ENCODE measurements at places on chromosomes 13 and 19.

GRCh38 chr19:14479975-14480699 lies 5.0 kb upstream of the PTGER1 start:
- DNase-seq, result peak; percentile 87

DNA sequence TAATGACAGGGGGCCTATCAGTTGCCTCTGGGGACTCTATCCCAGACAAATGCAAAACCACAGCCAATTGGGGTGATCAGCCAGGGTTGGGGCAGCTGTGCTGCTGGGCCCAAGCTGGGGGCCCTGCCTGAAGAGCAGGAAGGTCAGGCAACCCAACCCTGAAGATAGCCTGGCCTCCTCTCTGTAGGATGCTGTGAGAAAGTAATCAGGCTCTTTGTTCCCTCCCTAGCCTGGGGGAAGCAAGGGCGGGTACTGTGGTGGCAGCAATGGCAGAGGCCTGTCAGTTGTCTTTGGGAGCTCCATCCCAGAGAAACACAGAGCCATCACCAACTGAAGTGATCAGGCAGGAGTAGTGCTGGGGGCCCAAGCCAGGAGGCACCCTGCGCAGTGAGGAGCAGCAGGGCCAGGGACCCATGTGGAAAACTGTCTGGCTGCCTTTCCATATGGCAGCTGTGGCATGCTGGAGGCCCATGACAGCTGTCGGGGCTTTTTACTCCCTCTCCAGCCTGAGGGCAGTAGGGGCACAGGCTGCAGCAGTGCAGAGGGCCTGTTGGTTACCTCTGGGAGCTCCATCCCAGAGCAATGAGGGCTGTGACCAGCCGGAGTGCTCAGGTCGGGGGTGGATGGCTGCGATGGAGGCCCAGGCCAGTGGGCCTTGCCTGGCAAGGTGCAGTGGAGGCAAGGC lies 73.6 kb upstream of the ATP12A start:
- DNase-seq, result no peak

DNA sequence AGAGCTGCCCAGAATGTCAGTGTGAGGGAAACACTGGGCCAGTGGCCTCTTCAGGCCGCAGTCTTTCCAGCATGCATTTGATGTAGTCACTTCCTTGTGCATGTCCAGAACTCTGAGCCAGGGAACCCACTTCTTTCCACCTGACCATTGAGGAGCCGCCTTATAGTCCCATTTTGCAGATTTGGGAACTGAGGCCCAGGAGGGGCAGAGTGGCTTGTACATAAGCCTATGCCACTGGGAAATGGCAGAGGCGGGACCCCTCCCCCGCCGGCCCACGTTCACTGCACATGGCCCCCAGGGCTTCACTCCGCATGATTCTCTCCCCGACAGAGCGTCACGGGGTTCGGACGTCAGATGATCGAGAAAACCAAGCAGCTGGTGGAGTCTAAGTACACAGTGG lies 5.6 kb upstream of the SPIB start:
- no peak for DNase-seq

DNA sequence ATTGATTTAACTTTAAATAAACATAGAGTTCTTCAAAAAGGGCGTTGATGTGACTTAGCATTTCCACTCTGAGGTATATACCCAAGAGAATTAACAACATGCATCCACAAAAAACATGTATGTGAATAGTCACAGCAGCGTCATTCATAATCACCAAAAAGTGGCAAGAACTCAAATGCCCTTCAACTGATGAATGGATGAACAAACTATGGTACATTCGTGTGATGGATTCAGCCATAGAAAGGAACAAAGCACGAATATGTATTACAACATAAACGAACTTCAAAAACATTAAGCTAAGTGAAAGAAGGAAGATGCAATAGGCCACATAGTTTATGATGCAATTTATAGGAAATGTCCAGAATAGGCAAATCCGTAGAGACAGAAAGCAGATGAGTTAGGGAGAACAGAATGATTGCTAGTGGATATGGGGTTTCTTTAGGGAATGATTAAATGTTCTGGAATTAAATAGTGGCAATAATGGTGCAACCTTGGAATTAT lies 72.3 kb upstream of the UQCRFS1 start:
- no peak for DNase-seq

- peak; percentile 71 for DNase-seq
Measured at GRCh38 chr19:21569494-21569865, 64.1 kb downstream of the ZNF429 start.

DNA sequence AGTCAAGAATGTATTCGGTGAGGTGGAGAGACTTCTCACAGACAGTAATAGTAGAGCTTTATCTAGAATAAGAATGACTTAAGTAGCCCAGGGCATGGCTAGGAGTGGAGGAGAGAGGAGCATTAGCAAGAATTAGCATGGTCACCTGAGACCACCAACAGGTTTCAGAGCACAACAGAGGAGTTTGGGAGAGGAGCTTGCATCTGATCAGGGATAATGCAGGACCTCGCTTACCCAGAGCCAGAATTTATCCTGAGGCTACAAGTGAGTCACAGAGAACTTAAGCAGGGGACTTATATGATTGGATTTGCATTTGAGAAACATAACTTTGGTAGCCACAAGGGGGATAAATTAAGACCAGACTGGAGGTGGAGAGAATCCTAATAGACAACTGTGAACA lies 102.1 kb upstream of the FNDC3A start:
- no peak for DNase-seq

DNA sequence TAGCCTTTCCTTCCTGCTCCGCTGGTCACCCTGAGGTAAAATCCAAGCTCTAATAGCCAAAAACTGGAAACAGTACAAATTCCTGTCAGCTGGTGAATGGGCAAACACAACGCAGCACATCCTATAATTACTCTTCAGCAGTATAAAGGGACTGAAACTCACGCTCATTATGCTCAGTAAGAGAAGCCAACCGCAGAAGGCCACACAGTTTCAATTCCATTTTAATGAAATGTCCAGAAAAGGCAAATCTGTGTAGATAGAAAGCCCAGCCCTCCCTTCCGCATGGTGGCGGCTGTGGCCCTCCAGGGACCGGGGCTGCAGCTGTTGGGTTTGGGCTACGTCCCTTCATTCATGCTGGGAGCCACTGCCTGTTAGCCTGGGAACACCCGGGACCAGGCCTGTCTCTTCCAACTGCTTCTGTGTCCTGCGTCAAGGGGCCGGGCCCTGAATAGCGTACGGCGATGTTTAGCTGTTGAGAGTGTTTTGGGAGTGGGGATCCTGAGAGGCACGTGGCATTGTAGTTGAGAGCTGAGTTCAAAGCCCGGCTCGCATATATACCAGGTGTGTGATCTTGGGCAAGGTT lies 23.5 kb downstream of the NKPD1 start:
- no peak for DNase-seq

DNA sequence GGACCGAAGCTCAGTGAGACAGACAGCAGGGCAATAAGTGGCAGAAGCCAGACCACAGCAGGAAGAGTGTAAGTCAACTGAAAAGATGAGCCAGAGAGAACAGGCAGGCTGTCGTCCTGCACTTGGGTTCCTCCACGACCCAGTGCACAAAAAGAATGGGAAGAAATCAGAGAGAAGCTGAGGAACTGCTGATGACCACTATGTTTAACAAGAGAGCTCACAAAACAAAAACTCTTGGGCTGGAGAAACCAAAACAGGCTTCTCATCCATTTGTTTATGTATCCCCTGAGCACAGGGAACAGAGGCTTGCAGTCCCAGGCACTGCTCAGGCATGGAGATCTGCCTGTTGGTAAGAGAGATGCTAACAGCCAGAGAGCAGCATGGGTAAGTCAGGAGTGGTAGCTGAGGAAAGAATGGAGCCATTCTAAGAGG lies 14.0 kb downstream of the AKAP8L start:
- DNase-seq, result no peak

GRCh38 chr19:52221831-52222375 lies 32.1 kb downstream of the PPP2R1A start:
- DNase-seq, result no peak

DNA sequence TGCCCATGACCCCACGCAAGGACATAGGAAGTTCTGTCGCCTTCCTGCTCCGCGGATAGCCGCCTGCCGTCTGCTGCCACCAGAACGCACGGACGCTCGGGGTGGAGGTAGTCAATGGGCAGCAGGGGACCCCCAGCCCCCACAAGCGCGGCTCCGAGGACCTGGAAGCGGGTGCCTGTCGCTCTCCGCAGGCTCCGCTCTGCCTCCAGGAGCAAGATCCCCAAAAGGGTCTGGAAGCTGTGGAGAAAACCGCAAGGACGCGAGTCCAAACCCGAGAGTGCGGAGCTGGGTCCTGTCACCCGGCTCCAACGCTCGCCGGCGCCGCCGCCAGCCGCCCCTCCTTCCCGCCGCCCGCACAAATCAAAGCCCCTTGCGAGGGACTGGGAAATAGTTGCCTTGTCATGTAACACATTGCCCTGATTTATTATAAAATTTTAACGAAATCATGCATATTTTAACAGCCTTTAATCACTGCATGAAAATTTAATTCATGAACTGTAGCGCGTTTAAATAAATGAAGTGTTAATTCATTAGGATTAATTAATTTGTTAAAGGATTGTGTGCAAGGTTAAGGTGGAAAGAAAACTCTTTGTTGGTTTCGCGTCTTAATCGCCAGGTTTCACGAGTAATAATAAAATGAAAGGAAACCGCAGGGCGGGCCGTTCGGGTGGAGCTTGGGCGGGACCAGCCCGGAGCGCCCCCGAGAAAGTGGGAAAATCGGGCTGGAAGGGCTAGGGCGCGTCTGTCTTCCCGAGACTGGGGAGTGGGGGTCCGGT lies 5.5 kb upstream of the POU4F1 start:
- no peak for DNase-seq

- DNase-seq, result no peak
Measured at GRCh38 chr19:46841458-46842083, 9.1 kb downstream of the AP2S1 start.

- no peak for DNase-seq
Measured at GRCh38 chr13:29676535-29676934, 81.0 kb upstream of the SLC7A1 start.

GRCh38 chr19:45558399-45558878 lies 26.2 kb downstream of the OPA3 start:
- peak; percentile 74 for DNase-seq

- no peak for DNase-seq
Measured at GRCh38 chr13:27147530-27148170, 24.0 kb downstream of the USP12 start.

DNA sequence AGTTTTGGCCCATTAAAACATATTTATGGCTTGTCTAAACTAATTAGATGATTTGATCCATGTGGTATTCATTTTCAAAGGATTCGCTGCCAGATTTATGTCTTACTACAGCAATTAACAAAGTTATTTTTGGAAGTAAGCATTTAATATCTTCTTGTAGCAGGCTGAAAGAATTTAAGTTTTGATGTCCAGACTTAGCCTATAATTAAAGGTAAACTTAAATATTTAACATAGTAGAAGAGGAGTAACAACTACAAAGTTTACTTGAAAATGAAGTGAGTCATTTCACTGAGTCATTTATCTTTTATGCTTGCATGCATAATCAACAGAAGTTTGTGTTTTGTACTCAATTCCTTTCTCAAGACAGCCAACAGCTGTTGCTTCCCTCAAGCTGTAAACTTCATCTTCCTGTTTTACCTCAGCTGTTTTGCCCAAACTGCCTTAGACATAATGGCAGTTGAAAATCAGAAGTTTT lies 58.1 kb downstream of the EDNRB start:
- DNase-seq, result no peak

DNA sequence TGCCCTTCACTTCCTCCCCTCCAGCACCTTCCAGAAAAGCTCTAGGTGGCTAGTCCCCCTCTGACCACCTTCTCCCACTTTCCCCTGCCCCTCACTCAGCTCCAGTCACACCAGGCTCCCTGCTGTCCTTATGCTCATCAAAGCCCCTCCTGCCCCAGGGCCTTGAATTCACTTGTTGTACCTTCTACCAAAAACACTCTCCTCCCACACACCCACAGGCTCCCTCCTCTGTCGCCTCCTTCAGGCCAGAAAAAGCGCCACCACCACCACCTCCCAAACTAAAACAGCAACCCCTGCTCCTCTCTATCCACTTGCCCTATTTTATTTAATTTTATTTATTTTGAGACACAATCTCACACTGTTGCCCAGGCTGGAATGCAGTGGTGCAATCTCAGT lies 4.8 kb upstream of the CEACAM16 start:
- DNase-seq, result peak; percentile 56

GRCh38 chr13:95118541-95119324 lies 182.5 kb downstream of the ABCC4 start:
- DNase-seq, result no peak

- no peak for DNase-seq
Measured at GRCh38 chr13:32636711-32637110, 50.5 kb downstream of the PDS5B start.

GRCh38 chr13:97951376-97951775 lies 2.1 kb upstream of the IPO5 start:
- no peak for DNase-seq

- DNase-seq, result no peak
Measured at GRCh38 chr13:23579896-23580683, 9.9 kb downstream of the TNFRSF19 start.

GRCh38 chr19:33194886-33195644 lies 935 bp downstream of the LRP3 start:
- DNase-seq, result no peak

DNA sequence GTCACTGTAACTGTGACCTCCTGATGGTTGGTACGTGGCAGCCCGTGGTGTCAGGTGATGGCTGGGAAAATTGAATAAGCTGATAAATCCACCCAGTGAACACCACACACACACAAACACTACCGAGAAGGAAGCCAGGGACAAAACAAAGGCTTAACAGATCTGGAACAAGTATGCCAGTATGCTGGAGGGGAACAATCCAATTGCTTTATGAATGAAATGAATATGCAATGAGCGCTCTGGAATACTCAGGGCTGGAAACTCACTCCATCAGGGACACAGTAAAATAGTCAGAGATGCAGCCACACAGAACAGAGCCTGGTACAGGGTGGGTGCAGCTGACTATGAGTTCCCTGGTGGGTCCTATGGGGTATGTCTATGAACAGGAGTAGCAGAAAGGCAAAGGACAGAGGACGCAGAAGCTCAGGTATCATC lies 16.7 kb downstream of the TMTC4 start:
- DNase-seq, result no peak

GRCh38 chr13:98366443-98366842 lies 189.4 kb upstream of the RNF113B start:
- DNase-seq, result no peak

DNA sequence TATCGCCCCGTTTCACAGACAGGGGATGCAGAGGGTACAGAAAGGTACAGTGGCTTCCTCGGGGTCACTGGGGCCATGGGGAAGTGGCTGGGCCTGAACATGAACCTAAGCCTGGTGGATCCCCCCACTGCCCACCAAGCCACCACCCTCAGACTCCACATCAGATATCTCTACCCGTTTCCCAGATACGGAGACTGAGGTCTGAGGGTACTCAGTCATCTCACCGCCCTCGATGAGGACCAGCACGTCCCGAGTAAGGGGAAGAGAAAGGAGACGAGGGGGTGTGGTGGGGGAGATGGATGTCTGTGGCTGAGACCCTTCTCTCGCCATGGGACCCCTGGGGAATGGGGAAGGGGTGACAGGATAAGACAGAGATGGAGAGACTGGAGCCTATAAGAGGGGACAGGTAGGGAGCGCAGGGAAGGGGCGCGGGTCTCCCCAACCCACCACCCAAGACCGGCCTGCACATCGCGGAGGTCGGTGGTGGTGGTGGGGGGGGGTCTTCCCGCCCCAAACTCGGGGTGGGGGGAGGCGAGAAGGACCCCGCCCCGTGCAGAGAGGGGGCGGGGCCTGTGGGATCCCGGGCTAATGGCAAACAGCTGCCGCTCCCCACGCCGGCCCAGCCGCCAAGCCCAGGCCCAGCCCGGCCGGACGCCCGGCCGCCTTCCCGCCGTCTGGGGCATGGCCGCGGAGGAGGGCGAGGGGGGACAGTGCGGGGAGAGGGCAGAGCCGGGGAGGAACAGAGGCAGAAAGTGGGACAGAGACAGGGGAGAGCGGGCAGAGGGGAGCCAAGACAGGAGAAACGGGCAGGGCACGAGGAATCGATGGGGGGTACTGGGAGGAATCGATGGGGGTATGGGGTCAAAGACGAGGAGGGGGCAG lies 698 bp downstream of the KANK2 start:
- no peak for DNase-seq
